ENCODE measurements at places on chromosomes 7 and 10.
A peak's percentile ranks its signal among the peaks of the same experiment; 100 is the strongest.

DNA sequence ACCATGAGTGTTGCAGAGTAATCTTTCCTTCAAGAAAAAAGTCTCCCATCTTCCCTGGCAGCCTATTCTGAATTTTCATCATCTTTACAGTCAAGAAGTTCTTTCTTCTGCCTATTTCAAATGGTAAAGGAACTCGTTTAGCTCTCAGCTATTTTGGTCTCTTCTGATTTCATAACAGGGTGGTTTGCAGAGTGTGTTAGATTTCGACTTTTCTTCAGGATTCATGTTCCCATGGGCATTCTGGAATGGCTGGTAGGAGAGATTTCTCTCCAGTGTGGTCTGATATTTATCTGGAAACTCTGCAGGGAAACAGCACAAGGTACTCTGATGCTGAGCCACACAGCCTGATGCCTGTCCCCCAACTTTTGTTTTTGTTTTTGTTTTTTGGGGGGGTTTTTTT, 111.1 kb upstream of the FAM171A1 start:
- DNase-seq, result no peak

DNA sequence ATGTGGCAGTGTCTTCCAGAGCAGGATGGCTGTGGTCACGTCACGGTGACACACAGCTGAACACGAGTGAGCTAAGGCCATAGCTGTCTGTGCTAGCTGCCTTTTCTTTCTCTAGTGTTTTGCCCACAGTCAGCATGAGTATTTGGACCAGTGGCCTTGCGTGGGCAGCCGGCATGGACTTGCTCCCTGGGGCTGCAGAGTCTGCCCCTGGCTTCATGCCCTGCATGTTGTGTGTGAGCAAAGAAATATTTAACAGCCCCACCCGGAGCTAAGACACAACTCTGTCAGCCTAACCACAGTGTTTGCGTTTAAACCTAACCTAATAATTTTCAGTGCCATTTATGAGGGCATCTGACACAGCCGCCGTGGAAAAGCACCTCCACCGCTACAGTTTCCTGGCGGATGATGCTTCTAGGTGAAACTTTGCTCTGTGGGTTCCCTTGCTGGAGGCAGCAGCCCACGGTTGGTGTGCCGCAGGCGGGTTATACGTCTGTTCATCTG, 14.6 kb downstream of the CHST12 start:
- DNase-seq, result no peak

GRCh38 chr10:76436401-76436811, 1005.0 kb downstream of the LRMDA start:
- no peak for DNase-seq

- peak; percentile 67 for DNase-seq
Observed at GRCh38 chr7:96075510-96076349, 246.2 kb downstream of the SLC25A13 start.

DNA sequence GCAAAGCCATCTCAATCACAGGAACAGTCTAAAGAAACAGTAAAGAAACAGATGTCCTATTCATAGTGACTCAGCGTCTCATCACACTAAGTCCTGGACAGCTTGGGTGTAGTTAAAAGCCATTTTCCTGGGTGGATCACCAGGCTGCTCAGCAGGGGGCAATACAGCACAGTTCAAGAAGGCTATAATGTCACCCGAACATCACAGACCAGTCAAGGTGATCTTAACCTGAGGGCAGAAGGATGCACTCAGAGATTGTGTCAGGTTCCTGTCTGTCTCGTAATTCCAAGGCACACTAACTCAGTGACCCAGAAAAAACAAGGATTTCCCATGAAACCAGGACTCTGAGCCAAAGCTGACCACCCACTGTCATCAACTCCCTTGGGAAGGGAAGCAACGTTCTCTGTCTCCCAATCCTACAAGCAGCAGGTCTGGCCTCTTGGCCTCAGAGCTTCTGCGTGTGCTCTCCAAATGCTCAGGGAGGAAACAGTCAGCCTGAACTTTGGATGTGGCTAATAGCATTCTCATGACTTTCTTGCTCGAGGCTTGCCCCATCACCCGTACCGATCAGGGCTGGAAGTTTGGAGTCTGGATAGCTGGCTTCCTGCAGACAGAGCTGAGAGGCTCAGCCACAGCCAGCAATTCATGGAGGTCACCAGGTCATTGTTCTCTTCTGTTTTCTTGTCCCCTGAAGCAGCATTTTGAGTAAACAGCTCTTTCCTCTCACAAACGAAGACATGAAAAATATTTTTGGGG, 90.4 kb upstream of the FAM171A1 start:
- peak; percentile 55 for DNase-seq
